EL (cell line): ENCODE measurements at places on chromosomes 7 and 10.

- no peak for DNase-seq
Measured at GRCh38 chr10:119619215-119619614, 22.5 kb upstream of the TIAL1 start.

GRCh38 chr7:130142654-130143333, 62.4 kb downstream of the TMEM209 start:
- no peak for DNase-seq

DNA sequence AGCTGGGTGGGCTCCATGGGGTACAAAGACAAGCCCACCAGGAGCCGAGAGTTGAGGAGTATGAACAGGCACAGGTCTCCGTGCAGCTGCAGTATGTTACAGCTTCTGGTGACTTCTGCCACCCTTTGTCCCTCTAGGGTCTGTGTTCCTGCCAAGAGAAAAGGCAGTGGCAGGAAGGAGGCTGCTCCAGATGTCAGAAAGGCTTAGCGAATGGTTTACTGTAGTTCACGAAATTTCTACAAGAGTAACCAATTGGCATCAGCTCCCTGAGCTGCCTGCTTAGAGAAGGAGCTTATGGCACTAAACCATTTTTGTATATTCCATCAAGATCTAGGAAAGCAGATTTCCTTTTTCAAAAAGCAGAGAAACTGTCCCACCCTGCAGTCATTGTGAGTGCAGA, 48.2 kb upstream of the TMEM72 start:
- DNase-seq, result no peak

DNA sequence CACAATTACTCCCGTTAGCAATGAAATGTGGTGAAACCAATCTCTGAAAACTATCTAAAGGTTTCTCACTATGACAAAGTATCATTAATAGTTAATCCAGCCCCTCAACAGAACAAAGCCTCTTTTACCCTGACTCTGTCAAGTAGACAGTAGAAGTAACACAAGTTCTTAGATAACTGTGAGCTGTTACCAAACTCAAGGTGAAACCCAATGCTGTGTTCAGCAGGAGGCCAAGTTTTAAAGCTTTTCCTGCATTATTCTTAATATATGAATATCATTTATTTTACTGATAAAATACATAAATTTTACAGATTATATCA, 109.1 kb downstream of the SRPK2 start:
- DNase-seq, result no peak

DNA sequence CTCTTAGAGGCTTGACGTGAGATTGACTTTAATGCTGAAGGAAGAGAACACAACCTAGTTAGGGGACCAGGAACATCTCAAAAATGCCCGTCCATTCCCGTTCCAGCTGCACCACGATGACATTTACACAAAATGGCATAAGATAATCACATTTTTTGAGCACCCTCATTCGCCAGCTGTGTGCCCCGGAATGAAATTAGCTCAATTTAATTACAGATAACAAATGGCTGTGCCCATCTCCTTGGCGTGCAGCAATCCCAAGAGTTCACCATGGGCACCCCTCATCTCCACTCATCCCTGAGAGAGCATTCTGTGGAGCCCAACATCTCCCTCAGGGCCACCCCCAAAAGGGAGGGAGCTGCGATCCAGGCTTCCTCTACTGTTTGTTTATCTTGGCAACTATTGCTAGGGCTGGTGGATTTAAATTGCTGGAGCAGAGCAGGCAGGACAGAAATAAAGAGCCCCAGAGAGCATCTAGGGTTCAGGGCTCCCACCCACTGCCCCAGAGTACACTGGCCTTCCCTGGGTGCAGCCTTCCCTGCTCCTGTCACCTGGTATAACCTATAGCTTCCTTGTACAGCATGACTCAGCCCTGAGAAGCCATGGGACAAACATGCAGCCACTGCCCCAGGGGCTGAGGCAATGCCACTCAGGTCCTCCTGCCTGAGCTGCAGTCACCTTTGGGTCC, 263.5 kb downstream of the ZEB1 start:
- DNase-seq, result peak; percentile 13

DNA sequence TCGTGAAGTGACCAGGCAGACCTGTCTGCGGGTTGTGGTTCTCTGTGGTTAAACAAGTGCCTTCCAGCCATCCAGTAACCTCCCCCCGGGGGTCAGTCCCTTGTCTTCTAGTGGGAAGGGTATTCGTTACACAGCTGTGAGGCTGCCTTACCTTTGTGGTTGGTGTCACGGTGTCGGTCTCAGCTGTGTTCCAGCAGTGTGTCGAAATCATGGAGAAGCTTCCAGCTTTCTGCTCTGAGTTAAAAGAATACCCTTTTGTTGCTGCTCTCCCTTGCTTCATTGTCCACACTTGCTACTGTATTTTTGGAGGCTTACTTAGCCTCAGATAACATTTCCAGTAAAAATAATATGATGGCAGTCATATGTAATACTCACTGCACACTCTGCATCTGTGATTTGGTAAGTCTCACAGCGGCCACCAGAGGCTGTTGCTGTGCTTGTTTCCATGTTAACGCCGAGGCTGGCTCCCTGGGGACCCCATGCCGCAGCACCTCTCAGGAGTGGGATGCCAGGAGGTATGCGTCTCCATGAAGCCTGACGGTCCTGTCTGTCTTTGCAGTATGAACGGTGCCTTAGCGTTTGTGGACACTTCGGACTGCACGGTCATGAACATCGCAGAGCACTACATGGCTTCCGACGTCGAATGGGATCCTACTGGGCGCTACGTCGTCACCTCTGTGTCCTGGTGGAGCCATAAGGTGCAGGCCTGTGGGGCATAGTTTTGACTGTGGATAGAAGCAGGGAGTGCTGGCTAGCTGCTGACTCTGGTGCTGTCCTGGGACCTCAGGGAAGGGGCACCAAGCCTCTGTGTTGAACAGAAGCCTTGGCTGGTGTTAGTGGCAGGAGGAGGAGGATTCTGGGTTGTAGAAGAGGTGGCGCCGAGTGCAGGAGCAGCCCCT, 20.5 kb downstream of the EIF3B start:
- DNase-seq, result no peak

DNA sequence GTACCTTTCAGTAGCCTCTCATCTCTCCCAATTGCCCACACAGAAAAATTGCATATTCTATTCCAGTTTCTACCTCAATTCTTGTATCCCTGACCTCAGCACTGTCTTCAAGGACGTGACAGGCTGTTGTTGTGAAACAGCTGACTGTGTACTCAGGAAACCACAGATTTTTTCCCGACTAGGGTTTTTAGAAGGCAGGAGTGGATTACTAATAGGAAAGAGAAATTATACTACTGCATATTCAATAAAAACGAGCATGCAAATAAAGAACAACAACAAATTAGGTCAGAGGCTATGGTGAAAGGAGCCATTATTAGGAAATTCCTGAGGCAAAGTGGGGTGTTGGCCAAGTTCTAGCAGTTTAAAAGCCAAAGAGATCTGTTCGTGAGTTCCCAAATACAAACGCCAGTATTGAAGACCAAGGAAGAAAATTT, 93.4 kb downstream of the DOCK4 start:
- DNase-seq, result peak; percentile 38

GRCh38 chr10:111360260-111360925, 283.6 kb downstream of the ADRA2A start:
- peak; percentile 43 for DNase-seq
